GF-D8 (cell line): ENCODE measurements at places on chromosomes 7 and 10.

DNA sequence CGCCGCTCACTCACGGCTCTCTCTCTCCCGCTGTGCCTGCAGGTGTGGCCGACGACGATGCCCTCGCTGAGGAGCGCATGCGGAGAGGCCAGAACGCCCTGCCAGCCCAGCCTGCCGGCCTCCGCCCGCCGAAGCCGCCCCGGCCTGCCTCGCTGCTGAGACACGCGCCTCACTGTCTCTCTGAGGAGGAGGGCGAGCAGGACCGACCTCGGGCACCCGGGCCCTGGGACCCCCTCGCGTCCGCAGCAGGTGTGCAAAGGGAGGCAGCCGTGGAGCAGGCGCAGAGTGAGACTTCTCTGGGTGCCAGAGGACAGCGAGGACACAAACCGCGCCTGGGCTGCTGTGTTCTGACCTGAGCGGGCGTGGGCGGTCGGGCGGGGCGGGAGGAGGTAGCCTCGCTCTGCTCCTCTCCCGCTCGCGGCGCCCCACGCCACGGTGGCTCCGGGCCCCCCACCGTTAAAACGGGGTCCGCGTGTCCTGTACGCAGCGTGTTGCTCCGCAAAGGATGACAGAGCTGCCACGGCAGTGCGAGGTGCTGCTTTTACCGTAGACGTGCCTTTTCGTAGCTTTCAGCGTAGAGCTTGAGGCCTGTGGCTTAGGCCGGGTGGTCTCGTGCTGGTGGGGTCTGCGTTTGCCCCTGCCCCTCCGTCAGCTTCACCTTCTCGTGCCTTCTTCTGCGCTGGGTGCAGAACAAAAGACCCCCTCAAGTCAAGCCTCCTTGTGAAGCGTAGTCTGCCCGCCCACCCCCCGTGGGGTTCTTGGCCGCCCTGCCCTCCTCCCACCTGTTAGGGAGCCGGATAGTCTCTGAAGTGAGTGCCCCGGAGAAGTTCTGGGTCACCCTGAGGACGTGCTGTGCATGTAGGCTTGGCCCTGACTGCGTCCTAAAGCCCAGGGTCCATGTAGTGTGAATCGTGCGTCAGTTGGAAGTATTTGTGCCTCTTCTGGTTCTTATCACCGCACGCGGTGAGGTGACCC lies 73.2 kb downstream of the DNAJB6 start:
- no peak for DNase-seq

- DNase-seq, result no peak
Measured at GRCh38 chr10:31035266-31035798, 3.7 kb upstream of the ZNF438 start.

- no peak for DNase-seq
Measured at GRCh38 chr10:59006511-59007306, 169.7 kb upstream of the PHYHIPL start.

DNA sequence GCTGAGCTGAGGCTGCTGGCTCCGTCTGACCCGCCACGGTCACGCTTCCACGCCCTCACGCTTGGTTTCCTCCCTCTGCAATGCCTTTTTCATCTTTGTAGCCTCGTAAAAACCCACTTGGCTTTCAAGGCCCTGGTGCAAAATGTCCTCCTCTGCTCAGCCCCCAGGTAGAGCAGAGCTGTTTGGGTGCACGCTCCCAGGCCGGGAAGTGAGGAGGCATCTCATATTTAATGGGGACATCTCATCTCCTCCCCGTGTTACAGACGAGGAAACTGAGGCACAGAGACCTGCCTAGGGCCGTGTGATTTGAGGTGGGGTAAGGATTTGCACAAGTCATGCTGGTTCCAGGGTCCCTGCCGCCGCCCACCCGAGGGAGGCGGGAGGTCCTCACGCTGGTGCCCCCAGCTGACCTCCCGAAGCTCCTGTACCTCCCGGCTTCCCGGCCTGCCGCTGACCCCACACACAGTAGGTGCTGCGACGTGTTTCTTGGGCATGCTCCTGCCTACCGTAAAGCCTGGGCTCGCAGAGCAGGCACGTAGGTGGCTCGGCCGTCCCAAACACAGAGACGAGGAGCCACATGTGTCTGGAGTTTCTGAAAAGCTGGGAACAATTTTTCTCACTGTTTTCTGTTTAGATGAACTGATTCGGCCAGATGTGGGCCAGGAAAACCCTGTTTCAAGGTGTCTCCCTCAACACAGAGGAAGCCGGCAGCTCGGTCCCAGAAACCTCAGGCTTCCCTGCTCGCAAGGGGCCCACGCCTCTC lies 11.5 kb downstream of the FOXL3 start:
- DNase-seq, result no peak

DNA sequence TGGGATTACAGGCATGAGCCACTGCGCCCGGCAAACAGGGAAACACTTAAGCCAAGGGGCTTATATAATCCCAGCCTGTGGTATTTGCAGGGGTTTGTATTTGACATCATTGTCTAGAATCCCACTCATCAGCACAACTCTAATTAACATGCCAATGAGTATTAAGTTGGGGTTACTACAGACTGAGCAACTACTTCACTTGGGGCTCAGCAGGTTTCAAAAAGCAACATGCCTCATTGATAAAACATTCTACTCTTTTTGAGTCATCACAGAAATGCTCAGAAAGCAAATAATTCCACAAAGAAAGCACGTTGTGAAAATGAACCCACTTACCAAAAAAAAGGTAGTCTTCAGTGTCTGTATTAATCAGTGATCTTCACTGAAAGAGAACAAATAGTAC lies 236.9 kb upstream of the CELF2 start:
- no peak for DNase-seq

- DNase-seq, result no peak
Measured at GRCh38 chr10:71547876-71548846, 151.4 kb downstream of the CDH23 start.
